Central memory CD8-positive, alpha-beta T cell (primary cell): ENCODE measurements at places on chromosomes 2 and 18.

DNA sequence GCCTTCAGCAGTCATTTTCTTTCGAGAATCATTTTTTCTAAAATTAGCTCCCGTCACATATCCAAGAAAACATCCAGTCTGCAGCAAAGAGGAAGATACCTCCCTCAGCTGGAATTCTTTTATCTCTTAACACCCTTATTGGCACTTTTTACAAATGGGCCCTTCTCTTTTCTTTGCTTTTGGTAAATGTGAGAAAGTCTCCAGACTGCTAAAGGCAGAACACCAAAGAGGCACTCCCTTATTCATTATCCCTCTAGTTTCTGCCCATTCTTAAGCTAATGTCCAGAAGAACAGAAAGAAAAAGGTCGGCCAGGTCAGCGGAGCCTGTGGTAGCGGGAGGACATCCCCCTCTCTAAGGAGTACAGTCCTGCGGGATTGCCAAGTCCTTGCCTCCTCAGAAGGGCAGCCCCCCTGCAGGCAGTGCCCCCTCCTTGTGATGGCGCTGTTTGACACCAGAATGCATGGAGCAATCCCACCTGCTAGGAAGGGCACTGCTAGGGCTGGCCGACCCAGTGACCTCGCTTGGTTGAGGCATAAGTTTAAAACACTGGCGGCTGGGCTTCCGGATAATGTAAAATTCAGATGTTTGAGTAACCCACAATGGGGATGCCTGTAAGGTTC is 34.0 kb downstream of the ST6GAL2 start:
- DNase-seq, result no peak

GRCh38 chr2:28745876-28746275 is 5.8 kb upstream of the PPP1CB start:
- no peak for DNase-seq

DNA sequence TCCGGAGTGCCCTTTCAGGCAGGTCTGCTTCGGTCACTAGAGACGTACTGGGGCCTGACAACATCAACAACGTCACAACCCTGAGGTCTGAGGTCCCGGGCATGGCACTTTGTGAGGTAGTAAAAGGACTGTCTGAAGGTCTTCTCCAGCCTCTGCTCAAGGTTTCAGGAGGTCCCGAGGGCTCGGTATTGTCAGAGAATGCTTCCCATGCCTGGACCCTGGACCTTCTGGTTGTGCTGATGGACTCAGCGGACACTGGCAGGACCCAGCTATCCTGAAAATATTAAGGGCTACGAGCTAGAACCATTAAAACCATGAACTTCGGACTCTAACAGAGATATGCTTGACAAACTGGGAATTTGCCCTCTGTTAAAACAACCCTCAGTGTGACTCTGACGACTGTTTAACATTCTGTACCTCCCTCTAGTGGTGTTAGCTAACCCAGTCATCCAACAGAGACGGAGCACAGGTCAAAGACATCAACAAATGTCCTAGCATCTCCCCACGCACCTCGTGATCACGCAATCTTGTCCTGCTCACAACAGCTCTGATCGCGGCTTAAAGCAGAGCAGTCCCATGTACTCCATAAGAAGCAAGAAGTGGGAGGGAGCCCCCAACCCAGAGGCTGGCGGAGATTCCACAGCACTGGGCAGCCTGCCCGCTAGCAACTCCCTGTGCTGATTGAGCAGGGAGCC is 96.5 kb downstream of the CCDC93 start:
- DNase-seq, result no peak

- DNase-seq, result no peak
Measured at GRCh38 chr18:58157237-58157636, 113.2 kb downstream of the NEDD4L start.

DNA sequence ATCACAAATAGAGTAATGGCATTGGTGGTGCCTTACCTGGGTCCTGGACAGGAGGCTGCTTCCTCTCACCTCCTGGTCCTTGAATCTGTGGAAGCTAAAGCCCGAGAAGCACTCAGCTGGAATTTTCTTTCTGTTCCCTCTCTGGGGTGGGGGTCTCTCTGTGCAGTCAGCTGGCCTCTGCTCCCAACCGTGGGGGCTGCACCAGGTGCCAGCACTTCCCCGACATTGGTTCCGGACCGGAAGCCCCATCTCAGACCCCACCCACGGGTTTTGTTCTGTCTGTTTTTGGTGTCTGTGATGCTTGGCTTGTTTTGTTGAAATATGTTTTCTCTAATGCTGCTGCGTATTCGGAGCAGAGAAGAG is 154.7 kb downstream of the TWIST2 start:
- no peak for DNase-seq
